ENCODE measurements at places on chromosomes 1 and 21.

DNA sequence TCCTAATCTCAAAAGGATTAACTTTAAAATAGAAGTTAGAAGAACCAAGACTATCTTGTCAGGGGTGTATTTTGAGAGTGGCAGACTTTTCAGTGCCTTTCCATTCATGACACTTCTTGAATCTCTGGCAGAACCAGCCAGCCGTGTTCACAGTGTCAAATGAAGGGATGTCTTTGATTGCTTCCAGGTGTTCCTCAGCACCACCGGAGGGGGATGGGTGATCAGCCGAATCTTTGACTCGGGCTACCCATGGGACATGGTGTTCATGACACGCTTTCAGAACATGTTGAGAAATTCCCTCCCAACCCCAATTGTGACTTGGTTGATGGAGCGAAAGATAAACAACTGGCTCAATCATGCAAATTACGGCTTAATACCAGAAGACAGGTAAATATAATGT lies 32.3 kb downstream of the FMO1 start:
- DNase-seq: no peak

- no peak for DNase-seq
Observed at GRCh38 chr1:235136111-235136510, 7.5 kb upstream of the TOMM20 start.

DNA sequence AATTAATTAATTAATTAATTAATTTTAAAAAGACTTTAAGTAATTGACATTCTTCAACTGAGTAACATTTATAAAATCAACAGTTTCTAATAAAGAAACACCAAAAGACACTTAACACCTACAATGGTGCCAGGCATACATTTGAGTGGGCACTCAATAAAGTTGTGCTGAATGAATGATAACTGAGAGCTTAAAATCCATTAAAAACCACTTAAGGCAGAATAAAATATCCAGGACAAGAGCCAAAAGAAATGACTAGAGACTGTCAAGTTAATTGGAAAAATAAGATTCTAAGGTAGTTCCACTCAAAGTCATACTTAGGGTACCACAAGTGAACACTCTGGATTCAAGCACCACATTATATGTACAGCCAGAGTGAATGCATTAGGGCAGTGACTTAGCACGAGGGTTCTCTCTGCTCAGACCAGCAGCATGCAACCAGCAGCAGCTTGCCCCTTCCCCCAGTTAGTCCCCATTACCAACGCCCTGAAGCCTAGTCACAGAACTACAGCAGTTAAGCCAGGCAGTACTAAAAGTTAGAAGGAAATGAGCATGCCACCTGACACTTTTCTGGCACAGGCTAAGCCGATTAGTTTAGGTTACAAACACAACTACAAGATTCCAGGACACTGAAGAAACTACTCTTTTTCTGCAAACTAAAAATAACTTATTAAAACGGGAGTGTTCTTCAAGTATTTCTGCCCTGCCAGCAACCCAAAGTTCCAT lies 46.5 kb downstream of the LUZP1 start:
- no peak for DNase-seq

DNA sequence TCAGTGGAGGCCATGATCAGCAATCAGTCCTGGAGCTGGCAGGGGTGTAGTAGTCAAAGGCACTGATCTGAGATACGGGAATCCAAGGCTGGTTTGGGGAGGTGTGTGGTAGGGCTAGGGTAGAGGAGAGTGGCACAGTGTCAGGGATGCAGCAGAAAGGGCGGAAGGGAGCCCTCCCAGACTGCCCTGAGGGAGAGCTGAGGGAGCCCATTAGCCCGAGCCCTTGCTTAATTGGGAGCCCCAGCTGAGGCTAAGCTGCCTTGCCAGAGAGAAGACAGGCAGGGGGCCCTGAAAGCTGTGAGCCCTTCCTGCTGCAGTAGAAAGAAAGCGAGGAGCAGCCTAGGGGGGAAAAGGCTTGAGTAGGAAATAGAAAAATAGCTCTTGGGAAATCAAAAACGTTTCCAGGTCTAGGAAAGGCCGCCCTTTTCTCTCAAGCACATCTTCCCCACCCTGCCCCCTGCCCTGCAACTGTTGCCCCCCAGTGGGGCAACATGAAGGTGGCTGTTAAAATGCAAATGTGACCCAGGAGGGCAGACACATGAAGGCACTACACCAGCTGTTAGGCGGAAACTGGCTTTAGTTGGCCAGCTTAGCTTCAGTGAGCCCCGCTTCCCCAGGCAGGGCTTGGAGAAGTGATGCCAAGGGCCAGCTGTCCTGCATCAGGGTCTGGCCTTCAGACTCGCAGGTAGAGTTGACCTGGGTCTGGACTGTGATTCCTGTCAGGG lies 106.2 kb downstream of the UCK2 start:
- DNase-seq: no peak

GRCh38 chr21:31750843-31751242 lies 18.9 kb upstream of the SCAF4 start:
- no peak for DNase-seq

- no peak for DNase-seq
Observed at GRCh38 chr1:160082926-160083325, 1.6 kb downstream of the KCNJ9 start.

DNA sequence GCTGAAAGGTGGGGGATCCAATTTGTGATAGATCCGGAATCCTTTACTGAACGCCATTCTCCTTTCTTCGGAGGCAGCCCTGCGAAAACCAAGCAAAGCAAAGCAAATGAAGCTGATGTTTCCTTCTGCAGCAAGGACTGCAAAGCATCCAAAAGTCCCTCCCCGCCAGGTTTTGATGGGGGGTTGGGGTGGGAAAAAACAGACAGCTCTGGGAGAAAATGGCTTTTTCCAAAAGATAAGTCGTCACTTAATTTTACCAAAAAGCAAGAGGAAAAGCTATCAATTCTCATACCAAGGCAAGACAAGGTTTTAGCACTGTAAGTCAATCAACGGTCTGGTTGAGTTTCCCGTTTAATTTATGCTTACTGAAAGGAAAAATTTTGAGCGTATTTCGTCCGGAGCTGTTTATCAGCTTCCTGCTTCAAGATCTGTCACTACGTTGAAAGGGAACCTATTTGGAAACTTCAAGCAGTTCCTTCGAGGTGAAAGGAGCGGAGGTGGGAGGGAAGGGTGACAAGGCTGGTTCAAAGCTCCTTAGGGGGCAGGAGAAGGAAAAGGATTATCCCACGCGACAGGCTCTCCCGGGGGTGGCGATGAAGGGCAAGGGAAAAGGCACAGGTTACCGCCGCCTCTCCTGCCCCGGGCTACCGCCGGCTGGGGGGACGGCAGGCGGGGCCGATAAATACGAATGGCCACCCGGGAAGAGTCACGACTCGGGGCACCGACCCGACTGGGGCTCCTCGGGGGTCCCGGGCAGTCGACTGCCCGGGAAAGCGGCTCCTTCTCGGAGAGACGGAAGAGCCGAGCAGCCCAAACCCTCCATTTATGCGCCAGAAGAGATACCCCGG lies 750 bp downstream of the SYNJ1 start:
- DNase-seq: no peak

- no peak for DNase-seq
Observed at GRCh38 chr1:204385727-204386126, 25.9 kb downstream of the PPP1R15B start.

- DNase-seq: peak; percentile 46
Observed at GRCh38 chr1:121519042-121519755, 334.4 kb downstream of the SRGAP2C start.

GRCh38 chr1:55575571-55576279 lies 360.6 kb upstream of the USP24 start:
- no peak for DNase-seq

GRCh38 chr1:32753532-32754316 lies 51.2 kb upstream of the SYNC start:
- DNase-seq: peak; percentile 46

DNA sequence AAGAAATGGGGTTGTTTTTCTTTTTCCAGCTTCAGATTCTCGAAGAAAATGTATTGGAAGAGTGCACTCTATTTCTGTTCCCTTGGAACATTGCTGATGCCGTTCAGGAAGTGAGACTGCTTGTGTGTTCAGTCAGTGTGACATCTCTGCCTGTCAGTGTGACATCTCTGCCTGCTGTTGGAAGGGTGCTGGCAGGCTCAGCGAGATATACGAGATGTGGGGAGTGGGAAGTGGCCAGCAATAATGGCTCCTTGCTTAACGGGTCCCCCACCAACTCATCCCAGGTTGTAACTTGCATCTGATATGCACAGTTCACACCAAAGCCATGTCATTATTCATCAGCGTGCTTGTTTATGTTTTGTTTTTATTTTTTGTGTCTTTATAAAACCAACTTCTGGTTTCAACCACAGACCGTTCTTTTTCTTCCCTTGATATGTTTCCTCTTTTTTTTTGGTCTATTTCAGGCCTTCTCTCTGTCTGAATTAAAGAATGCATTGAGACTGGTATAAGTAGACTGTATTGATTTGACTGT lies 145.4 kb downstream of the GALNT2 start:
- DNase-seq: no peak

GRCh38 chr1:59645893-59646292 lies 168.9 kb upstream of the HOOK1 start:
- no peak for DNase-seq

DNA sequence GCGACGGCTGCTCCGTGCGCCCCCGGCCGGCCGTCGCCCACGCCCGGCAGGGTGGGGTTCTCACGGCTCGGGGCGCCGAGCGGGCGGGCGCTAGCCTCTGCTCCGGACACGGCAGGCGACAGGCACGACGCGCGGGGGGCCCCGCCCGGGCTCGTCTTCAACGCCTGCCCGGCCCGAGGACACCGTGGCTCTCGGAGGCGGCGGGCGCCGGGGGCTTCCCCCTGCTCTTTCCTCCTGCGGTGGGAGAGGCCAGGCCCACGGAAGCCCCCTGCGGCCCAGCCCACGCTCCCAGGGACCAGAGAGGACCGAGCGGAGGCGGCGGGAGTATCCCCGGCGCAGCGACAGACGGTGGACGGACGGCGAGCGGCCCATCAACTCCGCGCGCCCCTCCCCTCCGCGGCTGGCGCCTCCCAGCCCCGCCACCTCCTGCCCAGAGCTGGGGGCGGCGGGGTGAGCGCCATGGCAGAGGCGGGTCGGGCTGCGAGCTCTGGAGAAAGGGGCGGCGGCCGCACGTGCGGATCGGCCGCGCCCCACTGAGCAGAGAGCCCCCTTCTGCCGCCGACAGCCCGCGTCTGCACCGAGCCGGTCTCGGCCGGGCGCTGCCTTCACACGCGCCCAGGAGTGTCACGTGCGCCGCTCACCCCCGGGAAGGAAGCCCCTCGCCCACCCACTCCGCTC lies at the start of the genes SHE and TDRD10:
SHE (minus strand) TSS at position 347 of the 678 bp plus-strand sequence. CDS start 386 bp downstream, outside the sequence.
TDRD10 (plus strand) TSS at position 154 of the 678 bp plus-strand sequence. CDS start 4,685 bp downstream, outside the sequence.
- DNase-seq: no peak

DNA sequence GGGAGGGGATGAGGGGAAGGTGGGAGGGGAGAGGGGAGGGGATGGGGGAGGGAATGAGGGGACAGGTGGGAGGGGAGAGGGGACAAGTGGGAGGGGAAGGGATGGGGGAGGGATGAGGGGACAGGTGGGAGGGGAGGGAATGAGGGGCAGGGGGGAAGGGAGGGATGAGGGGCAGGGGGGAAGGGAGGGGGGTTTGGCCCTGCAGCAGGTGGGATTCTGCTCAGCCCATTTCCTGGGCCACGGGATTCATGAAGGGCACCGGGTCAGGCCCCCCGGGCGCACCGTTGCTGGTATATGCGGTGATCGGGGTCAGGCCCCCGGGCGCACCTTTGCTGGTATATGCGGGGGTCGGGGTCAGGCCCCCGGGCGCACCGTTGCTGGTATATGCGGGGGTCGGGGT lies 15.1 kb upstream of the SAMD11 start:
- no peak for DNase-seq

GRCh38 chr1:38175121-38175520 lies 128.5 kb upstream of the POU3F1 start:
- DNase-seq: no peak

GRCh38 chr1:247077876-247078257 lies 744 bp downstream of the ZNF670 start:
- DNase-seq: no peak

GRCh38 chr1:154856049-154856448 lies 14.0 kb downstream of the KCNN3 start:
- no peak for DNase-seq

- DNase-seq: peak; percentile 43
Observed at GRCh38 chr1:31760471-31761470, 3.4 kb downstream of the ADGRB2 start.

DNA sequence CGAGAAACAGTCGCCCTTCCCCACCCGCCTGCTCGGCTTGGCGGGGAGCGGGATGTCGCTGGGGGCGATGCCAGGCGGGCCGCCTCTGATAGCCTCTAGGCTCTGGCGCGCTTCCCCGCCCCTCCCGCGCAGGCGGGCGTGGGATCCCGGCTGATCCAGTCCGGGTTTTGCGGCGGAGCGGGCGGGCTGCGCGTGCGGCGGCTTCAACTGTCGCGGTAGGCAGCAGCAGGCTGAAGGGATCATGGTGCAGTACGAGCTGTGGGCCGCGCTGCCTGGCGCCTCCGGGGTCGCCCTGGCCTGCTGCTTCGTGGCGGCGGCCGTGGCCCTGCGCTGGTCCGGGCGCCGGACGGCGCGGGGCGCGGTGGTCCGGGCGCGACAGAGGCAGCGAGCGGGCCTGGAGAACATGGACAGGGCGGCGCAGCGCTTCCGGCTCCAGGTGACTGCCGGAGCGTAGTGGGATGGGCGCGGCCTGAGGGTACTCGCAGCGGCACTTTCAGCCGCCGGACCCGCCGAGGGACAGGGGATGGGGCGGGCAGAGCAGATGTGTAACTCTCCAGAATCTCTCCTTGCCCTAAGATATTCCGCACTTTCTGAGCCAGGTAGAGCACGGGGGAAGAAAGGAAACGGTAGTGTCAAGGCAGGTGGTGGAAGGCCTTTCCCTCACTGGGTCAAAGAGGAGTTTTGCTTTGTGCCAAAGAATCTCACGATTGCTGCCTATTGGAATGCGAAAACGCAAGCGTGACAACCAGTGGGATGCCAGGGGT lies at the start of gene FAAH:
FAAH (plus strand) TSS at position 210 of the 764 bp plus-strand sequence; CDS start at position 242, 32 bp downstream.
- no peak for DNase-seq

DNA sequence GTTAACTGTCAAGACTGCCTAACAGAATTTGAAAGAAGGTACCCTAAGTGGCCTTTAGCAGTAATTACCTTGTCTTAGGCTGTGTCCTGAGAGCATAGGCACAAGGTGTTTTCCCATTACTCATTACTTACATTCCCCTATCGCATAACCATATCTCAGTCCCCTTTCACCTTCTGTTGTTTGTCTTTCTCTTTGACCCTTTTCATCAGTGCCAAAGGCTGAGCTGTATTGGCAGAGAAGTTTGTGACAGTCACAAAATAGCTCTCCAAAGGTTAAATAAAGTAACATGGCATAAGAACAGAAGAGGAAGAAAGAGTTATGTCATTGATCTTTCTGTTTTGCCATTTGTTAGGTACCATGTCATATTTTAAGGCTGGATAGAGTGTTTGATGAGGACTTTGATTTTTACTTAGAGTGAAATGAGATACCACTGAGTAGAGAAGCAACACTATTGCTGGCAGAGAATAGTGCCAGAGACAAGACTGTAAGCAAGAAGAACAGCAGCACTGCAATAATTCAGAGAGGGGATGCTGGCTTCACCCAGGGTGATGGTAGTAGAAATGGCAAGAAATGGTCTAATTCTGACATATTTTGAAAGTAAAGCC lies 497.8 kb downstream of the TTLL7 start:
- DNase-seq: no peak

All from SHP77 treated with DMSO at 0.1 percent for 48 hours (cell line).